ENCODE measurements at places on chromosomes 13 and 19.

DNA sequence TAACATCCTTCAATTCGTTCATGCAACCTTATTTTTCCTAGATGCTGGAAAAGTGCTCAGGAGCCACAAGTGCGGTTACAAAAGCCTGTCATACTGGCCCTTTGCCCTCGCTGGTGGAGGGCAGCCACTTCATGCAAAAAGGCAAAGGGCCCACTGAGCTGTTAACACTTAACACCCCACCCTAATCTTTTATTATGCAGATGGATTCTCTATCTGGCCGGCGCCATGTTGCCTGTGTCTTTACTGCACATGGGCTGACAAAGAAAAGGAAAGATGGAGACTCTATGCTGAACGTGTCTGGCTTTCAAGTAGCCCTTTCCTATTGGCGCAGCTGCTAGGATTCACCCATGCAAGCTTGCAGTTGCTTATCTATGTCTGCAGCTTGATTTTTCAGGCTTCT is 10.8 kb downstream of the OR7D2 start:
- DNase-seq: no peak

GRCh38 chr19:22806418-22806817 is 22.5 kb upstream of the ZNF99 start:
- DNase-seq: no peak

DNA sequence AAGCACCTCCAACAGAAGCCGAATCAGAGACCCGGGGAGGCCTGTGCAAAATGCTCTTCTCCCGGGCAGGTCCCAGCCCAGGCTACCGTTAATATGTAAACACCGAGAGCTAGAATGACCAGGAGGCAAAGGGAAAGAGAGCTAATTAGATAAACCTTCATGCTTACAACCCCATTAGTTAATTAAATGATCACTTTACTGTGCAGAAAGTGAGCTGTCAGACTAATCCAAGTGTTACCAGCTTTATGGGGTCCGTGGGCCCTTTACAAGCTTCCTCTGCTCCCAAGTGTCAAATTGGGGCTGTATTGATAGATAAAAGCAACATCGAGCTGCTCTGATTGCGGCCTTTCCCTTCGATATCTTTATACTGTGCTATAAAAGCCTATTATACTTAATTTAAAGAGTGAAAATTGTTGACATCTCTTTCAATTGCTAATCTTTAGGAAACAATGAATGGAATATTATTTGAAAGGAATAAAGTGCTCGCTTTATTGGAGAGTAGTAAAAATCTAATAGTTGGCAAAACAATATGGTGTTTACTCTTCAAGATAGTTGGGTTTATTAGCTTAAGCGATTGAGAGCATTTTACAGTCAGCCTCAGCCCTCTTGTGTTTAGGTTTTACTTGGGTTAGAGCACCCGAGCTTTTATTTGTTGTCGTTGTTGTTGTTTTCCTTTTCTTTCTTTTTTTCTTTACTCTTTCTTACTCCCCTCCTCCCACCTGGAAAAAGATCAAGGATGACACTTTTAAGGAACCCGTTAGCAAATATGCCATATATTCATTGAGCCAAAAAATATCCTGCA is 189.3 kb upstream of the GPR12 start:
- DNase-seq: no peak

GRCh38 chr13:30240608-30241007 is 66.7 kb downstream of the KATNAL1 start:
- no peak for DNase-seq

GRCh38 chr19:5091018-5091683 is 122.2 kb downstream of the KDM4B start:
- DNase-seq: no peak

- no peak for DNase-seq
Observed at GRCh38 chr13:46145135-46145534, 36.8 kb downstream of the LCP1 start.

GRCh38 chr13:30832845-30833332 is 73.2 kb upstream of the MEDAG start:
- no peak for DNase-seq

GRCh38 chr19:17931532-17932191 is 1.2 kb upstream of the CCDC124 start:
- DNase-seq: no peak
